GM18507 (cell line): ENCODE measurements at places on chromosomes 1 and 21.
A peak's percentile ranks its signal among the peaks of the same experiment; 100 is the strongest.

GRCh38 chr1:66337249-66337648, 196.7 kb upstream of the SGIP1 start:
- DNase-seq = no peak

DNA sequence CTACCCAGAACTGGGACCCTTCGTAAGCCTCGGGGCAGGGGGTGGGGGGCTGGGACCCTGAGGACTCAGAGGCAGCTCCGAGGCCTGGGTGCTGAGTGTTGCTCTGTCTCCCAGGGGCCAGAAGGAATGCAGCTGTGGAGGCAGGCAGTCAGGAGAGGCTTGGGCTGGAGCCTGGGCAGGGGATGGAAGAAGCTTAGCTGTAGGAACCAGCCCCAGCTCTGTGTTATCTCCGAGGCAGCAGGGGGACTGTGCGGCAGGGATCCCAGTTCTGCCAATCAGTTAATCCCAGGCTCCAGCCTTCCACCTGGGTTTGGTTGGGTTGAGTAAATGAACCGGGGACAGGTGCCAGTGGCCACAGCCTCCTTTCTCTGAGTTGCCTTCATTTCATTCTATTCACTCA, 8.2 kb upstream of the GRIK3 start:
- DNase-seq = no peak

DNA sequence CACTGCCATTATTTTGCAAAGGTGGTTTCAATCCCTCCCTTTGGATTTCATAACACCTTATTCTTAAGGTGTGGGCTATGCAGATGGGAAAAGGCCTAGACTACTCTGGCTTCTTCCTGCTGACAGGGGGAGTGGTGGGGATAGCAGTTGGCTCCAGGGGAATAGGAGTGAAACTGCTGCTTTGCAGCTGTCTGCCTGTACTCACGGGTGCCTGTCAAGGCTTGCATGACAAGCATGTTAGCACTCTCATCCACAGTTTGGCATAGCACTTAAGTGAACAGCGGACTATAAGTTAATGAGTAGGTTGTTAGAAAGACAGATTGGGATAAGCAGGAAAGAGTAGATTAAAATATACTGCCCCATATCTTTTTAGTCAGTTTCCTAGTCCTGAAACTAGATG, 287.5 kb upstream of the DAB1 start:
- DNase-seq = no peak

DNA sequence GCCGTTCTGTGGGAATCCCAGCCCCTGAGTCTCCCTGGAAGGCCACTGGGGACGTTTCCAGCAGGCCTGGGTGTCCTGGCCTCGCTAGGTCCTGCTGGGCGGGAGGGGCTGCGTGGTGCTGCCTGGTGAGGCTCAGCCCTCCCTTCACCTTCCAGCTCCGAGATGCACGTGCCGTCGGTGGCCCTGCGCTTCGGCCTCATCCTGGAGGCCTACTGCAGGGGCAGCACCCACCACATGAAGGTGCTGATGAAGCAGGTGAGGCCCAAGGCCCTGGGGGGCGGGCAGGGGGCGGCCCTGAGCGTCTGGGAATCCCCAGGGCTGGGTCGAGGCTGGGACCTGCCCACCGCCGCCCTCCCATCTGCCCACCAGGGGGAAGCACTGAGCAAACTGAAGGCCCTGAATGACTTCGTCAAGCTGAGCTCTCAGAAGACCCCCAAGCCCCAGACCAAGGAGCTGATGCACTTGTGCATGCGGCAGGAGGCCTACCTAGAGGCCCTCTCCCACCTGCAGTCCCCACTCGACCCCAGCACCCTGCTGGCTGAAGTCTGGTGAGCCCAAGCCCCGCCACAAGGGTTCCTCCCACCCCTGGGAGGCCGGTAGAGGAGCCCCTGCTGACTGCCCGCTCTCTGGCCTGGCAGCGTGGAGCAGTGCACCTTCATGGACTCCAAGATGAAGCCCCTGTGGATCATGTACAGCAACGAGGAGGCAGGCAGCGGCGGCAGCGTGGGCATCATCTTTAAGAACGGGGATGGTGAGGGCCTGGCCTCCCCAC, 70.3 kb downstream of the PIK3CD start:
- no peak for DNase-seq

GRCh38 chr1:147892731-147893214, 9.8 kb upstream of the GJA8 start:
- DNase-seq = peak; percentile 32

GRCh38 chr1:20787840-20788795, 1.0 kb upstream of the HP1BP3 start:
- no peak for DNase-seq

DNA sequence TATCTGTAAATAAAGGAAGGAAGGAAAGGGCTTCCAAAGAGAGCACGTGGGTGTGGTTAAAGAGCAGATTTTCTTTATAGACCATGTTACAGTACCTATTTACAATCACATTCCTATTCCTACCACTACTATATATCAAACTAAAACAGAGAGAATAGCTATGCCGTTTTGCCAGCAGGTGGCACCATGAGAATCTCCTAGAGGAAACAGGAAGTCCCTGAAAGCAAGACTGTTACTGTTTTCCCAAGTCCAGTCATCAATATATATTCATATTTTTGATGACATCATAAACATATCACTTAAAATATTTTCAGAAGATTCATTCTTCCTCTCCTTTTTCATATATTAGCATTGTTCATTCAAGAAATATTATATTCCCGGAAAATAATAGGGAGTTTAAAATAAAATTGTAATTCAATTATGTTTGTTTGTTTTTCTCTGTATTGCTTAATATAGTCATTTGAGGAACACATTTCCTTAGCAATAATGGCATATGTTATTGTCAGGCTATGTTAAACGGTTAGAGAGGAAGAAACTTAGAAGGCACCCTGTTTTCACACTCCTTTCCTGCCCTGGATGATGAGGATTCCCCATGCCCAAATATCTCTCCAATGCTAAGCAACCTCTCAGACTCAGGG, 6.6 kb downstream of the CCDC190 start:
- DNase-seq = peak; percentile 22

GRCh38 chr1:167065471-167065870, 24.7 kb downstream of the GPA33 start:
- no peak for DNase-seq

DNA sequence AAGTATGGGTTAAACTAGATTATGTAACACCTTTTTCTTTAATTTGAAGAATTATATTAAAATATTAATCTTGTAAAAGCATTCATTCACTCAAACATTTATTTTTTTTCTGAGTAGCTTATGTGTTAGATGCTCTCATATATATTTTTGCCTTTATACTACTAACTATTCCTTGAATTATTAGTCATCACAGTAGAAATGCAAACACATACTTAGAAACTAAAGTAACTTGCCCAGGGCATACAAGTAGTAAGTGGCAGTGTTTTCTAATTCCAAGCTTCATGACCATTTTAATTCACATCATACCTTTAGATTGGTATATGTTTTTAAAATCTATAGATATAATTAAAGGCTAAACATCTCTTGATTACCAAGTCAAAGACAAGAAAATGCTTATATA, 1271.0 kb downstream of the BRINP3 start:
- no peak for DNase-seq

GRCh38 chr1:191174298-191174697, 696.6 kb upstream of the BRINP3 start:
- peak; percentile 3 for DNase-seq

GRCh38 chr21:45995686-45996179, 14.2 kb downstream of the COL6A1 start:
- no peak for DNase-seq

DNA sequence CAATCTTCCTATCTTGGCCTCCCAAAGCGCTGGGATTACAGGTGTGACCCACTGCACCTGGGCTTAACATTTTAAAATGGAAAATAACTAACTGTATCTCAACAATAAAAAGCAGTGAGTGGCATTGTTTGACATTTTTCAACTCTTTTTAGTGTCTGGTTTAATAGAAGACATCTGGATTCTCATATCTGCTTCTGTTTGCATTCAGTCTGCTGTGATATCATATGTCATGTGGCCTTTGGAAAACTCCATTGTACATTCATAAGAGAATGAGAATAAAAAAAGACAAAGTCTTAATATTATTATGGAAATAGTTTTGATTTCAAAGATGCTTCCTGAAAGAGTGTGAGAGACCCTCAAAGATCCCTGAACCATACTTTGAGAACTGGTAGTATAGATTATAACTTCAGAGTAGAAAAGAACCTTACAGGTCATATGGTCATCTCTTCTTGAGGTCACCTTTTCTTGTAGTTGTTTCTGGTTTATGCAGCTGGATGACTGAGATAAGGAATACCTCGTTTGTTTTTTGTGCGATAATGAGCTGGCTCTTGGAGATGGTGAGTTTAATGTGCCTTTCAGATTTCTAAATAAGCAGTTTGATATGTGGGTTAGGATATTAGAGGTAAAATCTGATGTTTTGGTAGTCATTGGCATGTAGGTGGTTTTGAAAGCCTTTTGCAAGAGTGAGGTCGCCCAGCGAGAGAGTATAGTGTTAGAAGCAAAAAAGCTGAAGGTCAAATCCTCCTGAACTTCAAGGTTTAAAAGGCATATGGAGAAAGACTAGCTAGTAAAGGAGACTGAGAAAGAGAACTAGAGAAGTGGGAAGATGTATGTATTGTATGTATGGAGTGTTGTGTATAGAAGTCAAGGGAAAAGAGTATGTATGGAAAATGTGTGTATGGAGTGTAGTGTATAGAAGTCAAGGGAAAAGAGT, 17.2 kb downstream of the CEP350 start:
- no peak for DNase-seq

DNA sequence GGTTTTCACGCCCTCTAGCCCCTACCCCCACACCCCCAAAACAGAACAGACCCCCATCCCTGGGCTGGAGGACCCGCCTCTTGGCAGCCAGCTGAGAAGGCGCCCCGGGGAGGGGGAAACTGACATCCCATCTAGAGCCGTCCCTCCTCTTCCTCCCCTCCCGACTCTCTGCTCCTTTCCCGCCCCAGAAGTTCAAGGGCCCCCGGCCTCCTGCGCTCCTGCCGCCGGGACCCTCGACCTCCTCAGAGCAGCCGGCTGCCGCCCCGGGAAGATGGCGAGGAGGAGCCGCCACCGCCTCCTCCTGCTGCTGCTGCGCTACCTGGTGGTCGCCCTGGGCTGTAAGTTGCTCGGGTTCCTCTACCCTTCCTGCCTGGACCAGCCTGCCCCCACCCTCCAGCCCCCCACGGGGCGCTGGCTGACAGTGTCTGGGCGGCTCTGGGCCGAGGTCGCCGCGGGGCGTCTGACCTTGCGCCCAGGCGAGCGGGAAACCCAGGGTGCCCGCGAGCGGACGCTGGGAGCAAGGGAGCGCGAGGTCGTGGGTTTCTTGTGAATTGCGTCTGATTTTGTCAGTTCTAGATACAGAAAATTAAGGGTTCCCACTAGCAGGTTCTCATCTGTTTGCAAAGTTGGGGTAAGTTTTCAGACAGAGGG, 618 bp downstream of the JAM2 start:
- DNase-seq = peak; percentile 35

DNA sequence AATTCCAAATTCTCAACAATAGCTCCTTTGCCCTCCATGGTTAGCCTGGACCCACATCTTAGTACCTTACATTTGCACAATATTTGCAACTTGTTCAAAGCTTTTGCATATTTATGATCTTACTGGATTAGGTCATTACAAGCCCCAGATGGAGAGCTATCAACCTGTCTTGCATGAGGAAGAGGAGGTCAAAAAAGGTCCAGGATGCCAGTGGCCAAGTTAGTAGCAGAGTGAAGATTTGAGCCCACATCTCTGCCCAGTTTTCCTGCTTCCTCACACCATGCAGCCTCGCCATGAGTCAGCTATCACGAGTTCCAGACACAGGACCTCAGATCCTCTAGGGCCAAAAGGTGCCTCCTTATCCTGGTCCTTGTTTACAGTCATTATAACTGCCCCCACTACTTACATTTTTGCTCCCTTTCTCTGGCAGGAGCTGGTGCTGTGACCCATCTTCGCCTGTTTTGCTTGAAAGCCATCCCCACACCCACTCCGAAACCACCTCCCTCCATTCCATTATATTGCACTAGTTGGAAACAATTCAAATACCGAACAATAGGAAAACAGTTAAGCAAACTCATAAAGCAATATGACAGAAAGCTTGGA, 5.0 kb upstream of the AHCYL1 start:
- no peak for DNase-seq

- DNase-seq = no peak
Observed at GRCh38 chr1:220786337-220787068, at the start of gene MTARC1. Gene MTARC1 (plus strand): TSS chr1:220786913. CDS start chr1:220786945, 32 bp downstream.

- no peak for DNase-seq
Observed at GRCh38 chr1:156384007-156384406, 15.0 kb downstream of the RHBG start.

GRCh38 chr1:242743983-242744780, 219.7 kb upstream of the PLD5 start:
- DNase-seq = no peak

- no peak for DNase-seq
Observed at GRCh38 chr1:75127916-75128717, 6.1 kb upstream of the LHX8 start.

GRCh38 chr1:23452011-23452411, 27.5 kb upstream of the TCEA3 start:
- DNase-seq = no peak

- DNase-seq = no peak
Observed at GRCh38 chr1:155952505-155952890, 11.1 kb downstream of the RXFP4 start.

- no peak for DNase-seq
Observed at GRCh38 chr1:243345205-243345604, 89.4 kb downstream of the SDCCAG8 start.

GRCh38 chr1:219041141-219041540, 132.5 kb upstream of the LYPLAL1 start:
- no peak for DNase-seq

GRCh38 chr1:162316187-162316586, 60.5 kb downstream of the SPATA46 start:
- no peak for DNase-seq

DNA sequence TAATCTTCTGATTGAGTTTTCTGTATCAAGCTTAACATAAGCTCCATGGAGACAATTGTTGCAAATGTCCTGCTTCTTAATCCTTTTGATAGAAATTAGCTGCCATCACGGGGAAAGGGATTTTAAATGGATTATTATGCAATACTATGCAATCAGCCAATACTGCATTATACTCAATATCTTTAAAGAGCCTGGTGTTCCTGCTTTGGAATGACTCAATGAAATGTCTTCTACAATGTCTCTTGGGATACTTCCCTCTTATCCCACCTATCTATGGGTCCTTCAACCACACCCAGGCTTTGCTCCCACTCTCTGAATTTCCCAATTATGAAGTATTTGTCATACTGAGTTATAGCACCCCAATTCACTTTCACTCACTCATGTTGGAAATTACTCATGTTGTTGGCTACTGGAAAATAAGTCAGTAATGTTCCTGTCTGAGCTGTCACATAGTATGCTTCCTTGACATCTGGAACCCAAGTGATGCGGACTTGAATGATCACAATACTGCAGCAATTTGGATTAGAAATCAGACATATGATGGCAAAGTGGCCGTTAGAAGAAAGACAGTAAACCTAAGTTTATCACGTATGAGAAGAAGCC, 85.0 kb downstream of the TPR start:
- no peak for DNase-seq
